ENCODE measurements at places on chromosomes 16 and 17. TPM values are rescaled to one million over a fixed set of nuclear protein-coding genes. Genes with fewer than 3 reads are reported as not detected.
A peak's percentile ranks its signal among the peaks of the same experiment; 100 is the strongest.

The HOXB2 gene
- 11.0 TPM for total RNA-seq

GRCh38 chr17:28030386-28030785 is 12.1 kb upstream of the NLK start:
- no peak overlapping the region for H3K4me3 ChIP-seq
- no peaks in the 10 kb centered on the region for H3K36me3 ChIP-seq
- H3K27me3 ChIP-seq: no peaks in the 10 kb centered on the region
- no peak overlapping the region for H3K27ac ChIP-seq
- no peak for DNase-seq

DNA sequence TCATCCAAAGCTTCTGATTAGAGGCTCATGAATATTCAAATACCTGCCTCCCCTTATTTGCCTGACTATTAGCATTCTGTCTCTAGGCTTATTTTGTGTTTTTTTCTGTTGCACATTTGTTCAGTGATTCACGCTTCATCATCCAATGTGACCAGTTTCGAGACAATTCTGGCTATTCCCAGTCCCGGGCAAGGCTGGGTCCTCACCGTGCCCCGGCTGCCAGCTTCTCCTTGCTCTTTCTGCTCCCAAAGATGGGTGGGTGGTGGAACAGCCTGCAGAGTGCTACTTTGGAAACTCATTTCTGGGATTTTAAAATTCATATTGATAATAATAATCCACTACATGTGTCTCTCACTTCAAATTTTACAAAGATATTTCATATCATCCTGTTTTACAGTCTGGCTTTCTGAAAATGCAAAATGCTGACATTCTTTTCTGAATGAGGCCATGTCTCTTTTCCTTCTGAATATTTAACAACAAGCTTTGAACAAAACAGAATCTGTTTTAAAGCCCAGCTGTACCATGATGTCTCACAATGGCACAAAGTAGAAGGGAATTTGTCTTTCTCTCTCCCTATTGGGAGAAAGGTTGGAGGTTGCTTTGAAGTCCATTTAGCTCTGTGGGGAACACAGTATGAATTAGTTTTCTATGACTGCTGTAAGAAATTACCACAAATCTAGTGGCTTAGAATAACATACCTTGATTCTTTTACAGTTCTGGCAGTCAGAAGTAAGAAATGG is 116.9 kb upstream of the CDH13 start:
- H3K27ac ChIP-seq: no peak overlapping the region
- no peaks in the 10 kb centered on the region for H3K4me1 ChIP-seq
- no peaks in the 10 kb centered on the region for H3K36me3 ChIP-seq
- H3K27me3 ChIP-seq: no peaks in the 10 kb centered on the region
- H3K4me3 ChIP-seq: no peak overlapping the region

GRCh38 chr17:81961087-81961511 is at the start of gene NOTUM:
NOTUM (minus strand) TSS chr17:81961187; CDS start chr17:81960909, 278 bp downstream.
- H3K4me3 ChIP-seq: peak within 1 kb of the TSS; percentile 47
- no peaks in the 10 kb centered on the region for H3K36me3 ChIP-seq
- DNase-seq: no peak
- H3K4me1 ChIP-seq: peaks cover 9% of the 10 kb centered on the region
- H3K27me3 ChIP-seq: peaks cover 41% of the 10 kb centered on the region

DNA sequence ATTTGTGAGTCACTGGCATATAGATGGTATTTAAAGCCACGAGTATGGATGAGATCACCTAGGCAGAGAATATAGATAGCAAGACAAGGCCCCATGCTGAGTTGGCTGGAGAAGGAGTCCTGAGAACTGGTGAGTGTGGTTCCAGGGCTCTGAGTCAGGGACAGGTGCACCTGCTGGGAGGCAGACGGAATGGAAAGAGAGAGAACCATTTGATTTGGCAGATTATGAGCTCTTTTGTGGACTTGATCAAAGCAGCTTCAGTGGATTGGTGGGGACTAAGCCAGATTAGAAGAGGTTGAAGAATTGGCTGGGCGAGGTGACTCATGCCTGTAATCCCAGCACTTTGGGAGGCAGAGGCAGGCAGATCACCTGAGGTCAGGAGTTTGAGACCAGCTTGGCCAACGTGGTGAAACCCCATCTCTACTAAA is 4.3 kb upstream of the C16orf92 start:
- H3K27me3 ChIP-seq: no peaks in the 10 kb centered on the region
- no peaks in the 10 kb centered on the region for H3K36me3 ChIP-seq
- DNase-seq: no peak
- H3K4me3 ChIP-seq: no peak overlapping the region
- H3K27ac ChIP-seq: no peak overlapping the region

- no peak overlapping the region for H3K27ac ChIP-seq
- DNase-seq: no peak
- no peaks in the 10 kb centered on the region for H3K36me3 ChIP-seq
- H3K4me3 ChIP-seq: no peak overlapping the region
- no peaks in the 10 kb centered on the region for H3K27me3 ChIP-seq
These were observed 12.2 kb upstream of the ZNF594 start for GRCh38 chr17:5203908-5204294.

The SLC52A1 gene
- 0.26 TPM for total RNA-seq
